Renal cortex interstitium (tissue), 15 donors: ENCODE measurements at places on chromosomes 6 and 20. TPM values are rescaled to one million over a fixed set of nuclear protein-coding genes. Genes with fewer than 3 reads are reported as not detected.

GRCh38 chr6:10266061-10266460 lies 148.8 kb downstream of the TFAP2A start:
- DNase-seq = no peak

GRCh38 chr20:11153819-11154218 lies 480.0 kb upstream of the JAG1 start:
- no peak for DNase-seq

- no peak for DNase-seq
These were observed 290.8 kb downstream of the ZNF217 start for GRCh38 chr20:53302695-53303412.

DNA sequence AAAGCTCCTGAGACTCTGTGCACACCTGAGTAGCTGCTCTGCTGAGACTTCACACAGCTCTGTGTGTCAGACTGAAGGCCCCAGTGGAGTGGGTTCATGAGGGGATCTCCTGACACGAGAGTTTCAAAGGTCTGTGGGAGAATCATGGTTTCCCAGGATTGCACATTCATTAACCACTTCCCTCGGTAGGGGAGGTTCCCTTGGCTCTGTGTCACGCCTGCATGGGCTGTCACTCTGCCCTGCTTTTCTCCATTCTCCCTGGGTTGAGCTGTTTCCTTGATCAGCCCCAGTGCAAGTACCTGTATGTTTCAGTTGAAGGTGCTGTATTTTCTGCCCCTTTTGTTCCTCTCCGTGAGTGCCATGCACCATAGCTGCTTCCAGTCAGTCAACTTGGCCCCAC lies 236.9 kb downstream of the EPM2A start:
- no peak for DNase-seq

DNA sequence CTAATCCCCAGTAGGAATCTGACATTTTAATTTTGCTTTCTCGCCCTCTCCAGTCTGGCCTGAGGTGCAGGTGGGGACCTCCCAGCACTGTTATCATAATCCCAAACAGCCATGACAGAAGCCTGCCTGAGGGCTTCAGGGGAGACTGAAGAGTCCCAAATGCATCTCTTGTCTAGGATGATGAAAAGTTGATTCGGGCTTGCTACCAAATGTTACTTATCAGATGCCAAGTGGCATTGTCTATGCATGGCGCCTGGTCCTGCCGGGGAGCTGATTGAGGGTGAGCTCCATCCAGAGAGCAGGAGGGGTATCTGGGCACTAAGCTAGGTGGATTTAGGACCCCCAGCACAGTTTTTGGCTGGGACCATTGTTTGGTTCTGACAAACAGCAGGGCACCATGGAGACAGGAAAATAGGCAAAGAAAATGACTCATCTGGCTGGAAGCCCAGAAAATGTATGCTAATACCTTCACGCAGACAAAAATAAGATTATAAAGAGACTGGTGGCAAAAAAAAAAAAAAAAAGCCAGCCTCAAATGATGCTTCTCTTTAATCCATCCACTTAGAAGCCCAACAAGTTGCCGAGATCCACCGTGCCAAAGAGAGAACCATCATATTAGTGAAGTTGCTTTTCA lies 513.7 kb upstream of the SULF2 start:
- peak; percentile 51 for DNase-seq

- no peak for DNase-seq
These were observed 3.7 kb downstream of the KCNK17 start for GRCh38 chr6:39310542-39310941.

GRCh38 chr20:54093423-54094267 lies 23.3 kb upstream of the BCAS1 start:
- no peak for DNase-seq

GRCh38 chr6:132487762-132488161 lies 25.2 kb downstream of the STX7 start:
- no peak for DNase-seq

GRCh38 chr6:49530141-49530776 lies 20.2 kb upstream of the C6orf141 start:
- no peak for DNase-seq

- DNase-seq = no peak
These were observed 4.7 kb downstream of the CITED2 start for GRCh38 chr6:139369568-139370282.

- DNase-seq = no peak
These were observed 61.0 kb downstream of the VGLL2 start for GRCh38 chr6:117326396-117326795.

DNA sequence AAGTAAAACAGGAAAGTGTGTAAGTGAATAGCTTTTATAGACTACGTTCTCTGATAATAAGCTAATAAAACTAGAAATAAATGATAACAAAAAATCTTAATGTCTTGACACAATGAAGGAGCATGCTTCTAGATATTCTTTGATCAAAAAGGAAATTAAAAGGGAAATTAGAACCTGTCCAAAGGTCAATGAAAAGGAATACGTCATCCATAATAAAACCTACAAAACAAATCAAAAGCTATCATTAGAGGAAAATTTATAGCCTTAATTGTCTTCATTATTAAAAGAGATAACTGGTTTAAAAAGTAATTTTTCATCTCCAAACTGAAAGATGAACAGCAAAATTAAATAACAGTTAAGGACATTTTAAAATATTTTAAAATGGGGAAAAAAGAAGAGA lies 196.3 kb upstream of the BTBD3 start:
- DNase-seq = no peak

GRCh38 chr20:63863798-63864544 lies 1.1 kb upstream of the TPD52L2 start:
- no peak for DNase-seq

DNA sequence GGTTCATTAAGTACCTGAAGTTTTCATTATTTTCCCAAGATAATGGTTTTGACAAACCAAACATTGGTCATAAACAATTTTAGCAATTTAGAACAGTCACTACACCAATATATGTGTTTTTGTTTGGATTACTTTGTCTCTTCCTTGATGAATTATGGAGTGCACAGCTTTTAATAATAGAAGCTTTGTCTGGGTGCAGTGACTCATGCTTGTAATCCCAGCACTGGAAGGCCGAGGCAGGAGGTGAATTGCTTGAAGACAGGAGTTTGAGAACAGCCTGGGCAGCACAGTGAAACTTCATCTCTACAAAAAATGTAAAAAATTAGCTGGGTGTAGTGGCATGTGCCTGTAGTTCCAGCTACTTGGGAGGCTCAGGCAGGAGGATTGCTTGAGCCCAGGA lies 89.4 kb upstream of the ANKEF1 start:
- DNase-seq = no peak

DNA sequence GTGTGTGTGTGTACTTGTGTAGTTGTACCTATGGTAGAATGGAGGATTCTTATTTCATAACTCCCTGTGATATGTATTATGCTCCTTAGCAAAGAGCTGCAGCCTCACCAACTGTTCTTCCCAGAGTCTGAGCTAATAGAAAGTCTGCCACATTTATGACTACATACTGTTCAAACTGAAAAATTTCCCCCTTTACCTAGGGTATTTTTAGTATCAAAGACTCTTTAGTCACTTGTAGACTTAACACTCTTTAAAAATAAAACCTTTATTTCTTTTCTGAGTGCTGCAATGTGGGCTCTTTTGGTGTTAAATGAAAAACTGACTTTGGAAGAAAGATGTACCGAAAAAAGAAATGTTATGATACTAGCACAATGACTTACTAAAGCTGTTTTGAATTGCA lies 39.6 kb upstream of the HS3ST5 start:
- no peak for DNase-seq

- DNase-seq = no peak
These were observed 135.7 kb downstream of the KIF13A start for GRCh38 chr6:17851720-17852161.

GRCh38 chr6:169386411-169387057 lies 132.9 kb upstream of the THBS2 start:
- no peak for DNase-seq

- peak; percentile 54 for DNase-seq
These were observed 79.0 kb downstream of the NRSN1 start for GRCh38 chr6:24205020-24205492.

DNA sequence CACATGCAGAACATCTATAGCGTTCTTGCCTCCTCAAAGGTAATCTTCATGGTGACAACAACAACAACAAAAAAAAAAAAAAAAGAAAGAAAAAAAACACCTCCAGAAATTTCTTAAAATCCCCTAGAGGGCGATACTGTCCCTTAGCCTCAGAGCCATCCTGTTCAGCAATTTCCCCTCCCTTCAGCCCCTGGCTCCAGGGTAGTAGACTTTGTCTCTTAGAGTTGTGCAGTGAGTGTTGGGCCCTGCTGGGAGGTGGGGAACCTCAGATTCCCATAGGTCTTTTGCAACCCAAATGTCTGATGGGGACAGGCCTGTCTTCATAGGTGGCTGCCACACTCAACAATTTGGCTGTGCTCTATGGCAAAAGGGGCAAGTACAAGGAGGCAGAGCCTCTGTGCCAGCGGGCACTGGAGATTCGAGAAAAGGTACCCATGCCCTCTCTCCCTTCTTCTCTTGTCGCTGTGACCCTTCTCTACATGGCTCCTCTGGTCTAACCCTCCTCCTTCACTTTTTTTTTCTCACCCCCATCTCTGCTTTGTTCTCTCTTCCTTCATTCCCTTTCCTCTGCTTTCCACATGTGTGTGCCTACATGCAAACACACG lies 6.0 kb upstream of the PTK7 start:
- DNase-seq = no peak

DNA sequence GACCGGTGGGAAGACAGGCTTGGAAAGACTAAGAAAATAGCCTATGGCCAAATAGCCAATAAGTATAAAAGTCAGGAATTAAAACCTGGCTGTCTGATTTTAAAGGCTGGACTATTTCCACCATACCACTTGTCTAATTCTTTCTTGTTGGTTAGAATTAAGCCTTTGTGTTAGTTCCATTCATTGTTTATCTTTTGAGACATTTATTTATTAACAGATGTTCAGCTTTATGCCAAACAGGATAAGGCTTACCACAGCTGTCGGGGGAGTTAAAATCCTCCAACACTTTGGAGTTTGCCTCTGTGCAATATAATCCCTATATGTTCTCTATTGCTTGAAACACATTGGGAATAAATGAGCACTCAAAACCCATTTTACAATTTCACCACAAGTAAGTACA lies 208.3 kb downstream of the TMEM200A start:
- DNase-seq = no peak

DNA sequence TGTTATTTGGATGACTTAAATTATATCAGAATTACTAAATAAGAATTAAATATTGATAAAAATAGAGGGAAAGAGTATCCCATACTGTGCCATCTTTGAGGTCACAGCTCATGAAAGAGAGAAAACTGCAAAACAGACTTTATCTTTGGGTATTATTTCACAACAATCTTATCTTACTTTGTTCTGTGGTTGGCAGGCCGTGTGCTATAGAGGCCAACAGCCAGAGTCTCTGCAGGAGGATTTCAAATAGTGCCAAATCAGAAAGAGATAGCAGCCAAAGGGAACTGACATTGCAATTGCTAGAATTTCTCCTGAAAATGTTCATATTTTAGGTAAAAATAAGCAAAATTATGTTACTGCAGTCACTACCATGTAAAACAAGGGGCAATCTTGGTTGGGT lies 354.2 kb downstream of the GRIK2 start:
- no peak for DNase-seq

DNA sequence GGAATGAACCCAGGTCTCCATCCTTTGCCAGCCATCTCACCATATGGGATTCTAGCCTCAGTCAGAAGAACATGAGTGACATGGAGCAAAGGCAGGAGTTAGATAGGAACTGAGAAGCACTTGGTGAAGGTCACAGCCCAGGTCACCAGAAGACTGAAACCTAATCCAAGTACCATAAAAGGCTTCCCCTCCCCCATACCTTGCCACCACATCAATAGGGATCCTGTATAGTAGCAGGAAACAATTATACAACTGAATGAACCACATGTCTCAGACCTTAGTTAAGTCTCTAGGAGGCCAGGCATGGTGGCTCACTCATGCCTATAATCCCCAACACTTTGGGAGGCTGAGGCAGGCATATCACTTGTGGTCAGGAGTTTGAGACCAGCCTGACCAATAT lies 49.6 kb downstream of the KIZ start:
- DNase-seq = no peak

DNA sequence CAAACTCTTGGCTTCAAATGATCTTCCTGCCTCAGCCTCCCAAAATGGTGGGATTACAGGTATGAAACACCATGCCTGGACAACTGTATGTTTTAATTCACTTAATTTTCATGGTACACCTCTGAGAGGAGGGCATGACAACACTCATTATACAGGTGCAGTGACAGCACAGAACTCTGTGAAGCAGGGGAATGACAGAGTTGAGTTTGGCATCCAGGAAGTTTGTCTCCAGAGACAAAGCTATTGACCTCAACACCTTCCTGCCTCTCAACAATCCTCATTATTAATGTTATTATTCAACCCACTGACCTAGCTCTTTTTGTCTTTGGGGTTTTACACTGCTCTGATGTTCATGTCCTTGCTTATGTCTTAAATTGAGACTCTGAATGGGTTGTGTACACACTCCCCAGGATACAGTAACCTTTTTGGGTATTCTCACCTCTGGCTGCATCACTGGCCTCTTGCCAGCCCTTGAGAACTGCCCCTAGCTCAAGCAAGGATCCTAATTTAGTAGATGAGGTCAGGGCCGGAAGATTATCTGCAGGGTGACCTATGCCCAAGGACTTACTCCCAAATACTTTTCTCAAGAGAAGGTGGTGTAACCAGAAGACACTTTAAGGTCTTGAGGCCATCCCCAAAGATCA lies 13.0 kb upstream of the IER3 start:
- no peak for DNase-seq

DNA sequence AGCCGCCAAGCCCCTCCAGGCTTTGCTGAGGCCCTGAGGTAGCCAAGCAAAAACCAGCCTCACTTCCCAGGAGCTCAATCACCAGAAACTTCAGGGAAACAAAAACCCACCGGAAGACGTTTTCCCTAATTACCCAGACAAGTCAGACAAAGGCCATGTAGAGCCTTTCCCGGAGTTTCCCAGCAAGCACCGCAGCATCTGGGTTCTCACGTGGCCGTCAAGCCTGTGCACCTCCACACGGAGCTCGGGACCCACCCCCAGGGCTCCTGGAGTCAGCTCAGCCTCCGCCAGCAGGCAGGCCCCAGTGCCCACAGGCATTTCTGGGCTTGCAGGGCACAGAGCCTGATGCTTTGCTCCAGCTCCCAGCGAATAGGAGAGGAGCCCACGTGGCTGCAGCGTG lies 10.1 kb upstream of the MRGBP start:
- DNase-seq = no peak

- DNase-seq = no peak
These were observed 13.8 kb downstream of the RNASET2 start for GRCh38 chr6:166942393-166943168.

Gene MOCS3
- 4.8 TPM for polyA plus RNA-seq

Gene DLL1
- polyA plus RNA-seq = 15.1 TPM

Gene TRAPPC3L
- 0.20 TPM for polyA plus RNA-seq

Gene CST2
- polyA plus RNA-seq = not detected

Gene COL21A1
- 103 TPM for polyA plus RNA-seq

Gene FAM217A
- 4.0 TPM for polyA plus RNA-seq

Gene LSM2
- polyA plus RNA-seq = 72.1 TPM

Gene XKR7
- 0.34 TPM for polyA plus RNA-seq

Gene TNF
- 0.40 TPM for polyA plus RNA-seq

Gene SLC12A5
- polyA plus RNA-seq = 2.6 TPM

Gene HLA-DQA1
- 2.8 TPM for polyA plus RNA-seq

Gene NRSN2
- polyA plus RNA-seq = 53.6 TPM

Gene TUBB
- polyA plus RNA-seq = 1,337 TPM

Gene EPB41L1
- 68.1 TPM for polyA plus RNA-seq

Gene EMILIN3
- polyA plus RNA-seq = 8.0 TPM

Gene C6orf47
- 22.9 TPM for polyA plus RNA-seq

Gene CUL7
- polyA plus RNA-seq = 57.7 TPM
